ENCODE measurements at places on chromosomes 12 and 14.

GRCh38 chr12:32107359-32108267, 966 bp downstream of the BICD1 start:
- no peak for DNase-seq

- no peak for DNase-seq
Measured at GRCh38 chr12:26153421-26154154, 28.8 kb upstream of the BHLHE41 start.

DNA sequence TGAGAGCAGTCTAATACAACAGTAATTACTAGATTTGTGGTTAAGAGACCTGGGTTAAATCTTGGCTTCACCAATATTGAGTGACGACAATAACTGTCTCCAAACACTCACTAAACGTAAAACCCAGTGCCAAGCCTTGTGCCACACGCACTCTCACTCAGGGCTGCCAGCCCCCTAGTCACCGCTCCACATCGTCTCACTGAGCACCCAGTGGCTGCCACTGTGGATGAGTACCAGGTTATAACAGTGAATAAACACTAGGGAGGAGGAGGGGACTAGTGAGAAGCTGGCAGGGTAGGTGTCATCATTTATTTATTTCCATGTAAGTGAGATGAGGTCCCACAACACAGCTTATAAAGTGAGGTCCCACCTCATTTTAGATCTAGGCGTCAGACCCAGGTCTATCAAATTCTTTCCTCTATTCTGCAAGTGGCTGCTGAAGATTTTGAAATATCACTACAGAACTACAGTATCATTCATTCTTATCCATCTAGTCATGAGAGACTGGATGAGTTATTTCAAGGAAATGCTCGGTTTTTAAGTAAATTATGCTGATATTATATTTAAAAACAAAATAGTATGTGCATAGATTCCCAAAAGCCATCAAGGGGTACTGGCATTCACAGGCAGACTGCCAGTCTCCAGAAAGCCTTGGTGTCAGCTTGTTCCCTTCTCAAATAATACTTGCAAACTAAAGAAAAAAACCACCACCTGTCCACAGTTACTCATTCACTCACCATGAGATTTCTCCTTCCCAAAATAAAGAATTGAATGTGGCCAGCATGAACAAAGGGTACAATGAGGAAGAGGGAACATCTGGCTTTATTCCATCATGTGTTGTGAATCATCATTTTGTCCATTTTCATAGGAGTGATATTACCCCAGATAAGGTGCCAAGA, 84.0 kb downstream of the PTPN21 start:
- no peak for DNase-seq

DNA sequence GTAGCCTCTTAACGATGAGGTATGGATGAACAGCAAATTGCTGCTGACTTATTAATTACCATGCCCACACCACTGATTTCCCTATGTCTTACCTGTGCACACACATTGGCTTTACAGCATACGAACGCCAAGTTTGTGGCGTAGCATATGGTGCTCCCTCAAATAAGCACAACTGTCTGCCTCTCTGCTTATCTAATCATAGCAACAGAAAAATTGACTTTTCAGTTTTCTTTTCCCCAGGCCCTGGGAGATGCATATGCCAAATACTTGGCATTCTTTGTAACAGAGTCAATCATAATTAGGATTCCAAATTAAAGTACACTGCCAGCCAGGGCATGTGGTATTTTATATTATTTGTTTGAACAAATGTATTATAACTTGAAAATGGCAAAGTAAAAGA, 625.5 kb downstream of the DIO2 start:
- no peak for DNase-seq

GRCh38 chr12:71085575-71085974, 72.2 kb downstream of the TSPAN8 start:
- DNase-seq = no peak

DNA sequence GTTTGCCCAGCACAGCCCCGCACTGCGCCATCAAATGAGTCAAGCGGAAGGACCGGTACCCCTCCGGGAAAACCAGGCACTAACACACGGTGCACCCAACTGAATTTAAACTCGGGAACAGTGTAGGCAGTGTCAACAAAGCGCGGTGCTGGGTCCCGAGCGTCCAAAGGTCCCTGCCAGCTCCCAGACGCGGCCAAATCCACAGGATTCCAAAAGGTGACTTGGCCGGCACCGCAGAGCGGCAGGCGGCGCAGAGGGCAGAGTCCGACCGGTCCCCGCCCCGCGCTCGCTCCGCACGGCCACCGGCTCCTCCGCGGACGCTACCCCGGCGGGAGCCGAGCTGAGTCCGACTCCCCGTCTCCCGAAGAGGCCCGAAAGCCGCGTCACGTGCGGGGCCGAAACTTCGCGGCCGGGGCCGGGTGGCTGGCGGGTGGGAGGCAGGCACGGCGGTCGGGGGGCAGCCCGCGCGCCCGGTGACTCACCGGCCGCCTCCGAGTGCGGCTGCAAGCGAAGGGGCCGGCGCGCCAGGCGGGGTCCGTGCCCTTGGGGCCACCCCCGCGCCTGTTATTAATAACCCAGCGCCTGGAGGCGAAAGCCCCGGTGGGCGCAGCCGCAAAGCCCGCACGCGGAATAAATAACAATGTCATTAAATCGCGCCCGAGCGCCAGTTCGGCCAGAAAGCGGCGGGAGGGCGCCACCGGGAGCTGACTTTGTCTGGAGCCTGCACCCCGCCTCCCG, 863 bp downstream of the DENND5B start:
- DNase-seq = no peak

DNA sequence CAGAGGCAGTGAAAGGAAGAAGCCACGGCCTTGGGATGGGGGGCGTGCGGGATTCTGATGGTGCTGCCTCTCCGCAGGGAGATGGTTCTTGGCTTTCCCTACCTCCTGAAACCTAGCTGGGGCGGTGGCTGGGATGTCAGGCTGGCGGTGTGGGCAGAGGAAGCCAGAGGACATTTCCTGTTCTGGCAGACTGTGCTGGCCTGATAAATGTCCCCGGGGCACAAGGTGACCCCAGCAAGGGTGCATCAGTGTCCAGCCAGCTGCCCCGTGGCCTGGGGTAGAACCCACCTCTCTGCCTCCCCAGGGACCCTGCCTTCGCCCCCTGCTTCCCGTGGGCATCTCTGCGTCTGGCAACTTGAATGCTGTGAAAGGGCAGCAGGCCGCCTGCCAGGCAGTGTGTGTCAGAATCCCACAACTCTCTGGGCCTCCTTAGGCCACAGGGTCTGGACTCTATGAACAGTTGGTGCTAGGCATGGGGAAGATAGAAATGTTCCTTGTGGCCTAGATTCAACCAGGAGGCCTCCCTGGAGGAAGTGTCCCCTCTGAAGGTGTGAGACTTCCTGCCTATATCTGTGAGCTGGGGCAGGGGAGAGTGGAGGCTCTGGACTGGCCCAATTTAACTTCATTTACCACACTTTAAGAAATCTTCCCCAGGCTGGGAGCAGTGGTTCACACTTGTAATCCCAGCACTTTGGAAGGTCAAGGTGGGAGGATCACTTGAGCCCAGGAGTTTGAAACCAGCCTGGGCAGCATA, 4.9 kb downstream of the SH2B3 start:
- no peak for DNase-seq

DNA sequence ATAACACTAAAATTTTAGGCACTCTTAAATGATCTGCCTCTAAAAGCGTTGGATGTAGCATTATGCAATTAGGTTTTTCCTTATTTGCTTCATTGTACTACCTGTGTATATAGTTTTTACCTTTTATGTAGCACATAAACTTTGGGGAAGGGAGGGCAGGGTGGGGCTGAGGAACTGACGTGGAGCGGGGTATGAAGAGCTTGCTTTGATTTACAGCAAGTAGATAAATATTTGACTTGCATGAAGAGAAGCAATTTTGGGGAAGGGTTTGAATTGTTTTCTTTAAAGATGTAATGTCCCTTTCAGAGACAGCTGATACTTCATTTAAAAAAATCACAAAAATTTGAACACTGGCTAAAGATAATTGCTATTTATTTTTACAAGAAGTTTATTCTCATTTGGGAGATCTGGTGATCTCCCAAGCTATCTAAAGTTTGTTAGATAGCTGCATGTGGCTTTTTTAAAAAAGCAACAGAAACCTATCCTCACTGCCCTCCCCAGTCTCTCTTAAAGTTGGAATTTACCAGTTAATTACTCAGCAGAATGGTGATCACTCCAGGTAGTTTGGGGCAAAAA, 4.1 kb downstream of the CDKN1B start:
- no peak for DNase-seq

- DNase-seq = no peak
Measured at GRCh38 chr12:65067383-65067782, 53.7 kb downstream of the WIF1 start.

- no peak for DNase-seq
Measured at GRCh38 chr12:26465419-26466097, 270.2 kb downstream of the SSPN start.

GRCh38 chr12:115088328-115088994, 404.5 kb upstream of the TBX3 start:
- no peak for DNase-seq

DNA sequence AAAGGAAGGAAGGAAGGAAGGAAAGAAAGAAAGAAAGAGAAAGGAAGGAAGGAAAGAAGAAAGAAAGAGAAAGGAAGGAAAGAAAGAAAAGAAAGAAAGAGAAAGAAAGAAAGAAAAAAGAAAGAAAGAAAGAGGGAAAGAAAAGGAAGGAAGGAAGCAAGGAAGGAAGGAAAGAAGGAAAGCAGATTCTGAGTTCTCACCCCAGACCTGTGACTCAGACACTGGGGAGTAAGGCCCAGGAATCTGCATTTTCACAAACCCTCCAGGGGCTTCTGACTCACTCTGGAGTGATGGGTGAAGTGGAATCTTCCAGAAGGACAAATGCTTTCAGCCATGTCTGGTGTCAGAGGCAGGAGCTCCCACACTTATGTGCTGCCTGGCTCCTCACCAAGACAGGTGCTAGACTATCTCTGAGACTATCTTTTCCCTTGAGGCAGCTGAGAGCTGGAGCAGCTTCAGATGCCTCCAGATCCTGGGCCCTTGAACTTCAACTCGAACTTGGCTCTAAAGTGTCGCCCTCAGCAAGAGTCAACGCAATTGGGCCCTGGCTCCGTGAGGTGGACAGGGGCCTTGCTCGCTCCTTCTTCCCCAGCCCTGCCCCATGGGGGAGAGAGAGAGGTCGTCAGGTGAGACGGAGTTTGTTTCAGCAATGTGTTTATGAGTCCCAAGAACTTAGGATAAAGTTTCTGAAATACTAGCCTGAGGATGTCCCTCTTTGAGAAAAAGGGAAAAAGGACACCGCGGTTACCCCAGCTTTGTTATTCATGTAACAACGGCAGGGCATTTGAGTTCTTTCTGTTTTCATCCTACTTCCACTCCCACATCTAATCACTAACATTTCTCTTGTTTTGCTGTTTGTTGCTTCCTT, 19.8 kb upstream of the SCARB1 start:
- no peak for DNase-seq

- DNase-seq = no peak
Measured at GRCh38 chr12:102096855-102097254, 23.1 kb downstream of the NUP37 start.

DNA sequence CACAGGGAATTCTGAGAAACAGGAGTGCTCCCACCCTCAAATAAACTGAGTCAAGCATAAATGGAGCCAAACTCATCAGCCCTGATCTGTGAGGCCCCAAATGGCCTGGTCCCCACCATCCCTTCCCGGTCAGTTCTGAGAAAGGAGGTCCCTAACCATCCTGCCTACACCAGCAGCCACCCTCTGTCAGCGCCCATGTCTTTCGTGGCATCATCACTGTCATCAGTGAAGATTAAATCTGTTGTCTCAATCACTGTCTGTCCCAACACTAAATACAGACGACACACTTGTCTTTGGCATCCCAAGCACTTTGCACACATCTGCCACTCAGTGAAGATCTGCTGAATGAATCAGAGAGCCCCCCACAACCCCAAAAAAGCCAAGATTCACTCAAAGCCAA, 22.4 kb downstream of the VPS37B start:
- DNase-seq = no peak

DNA sequence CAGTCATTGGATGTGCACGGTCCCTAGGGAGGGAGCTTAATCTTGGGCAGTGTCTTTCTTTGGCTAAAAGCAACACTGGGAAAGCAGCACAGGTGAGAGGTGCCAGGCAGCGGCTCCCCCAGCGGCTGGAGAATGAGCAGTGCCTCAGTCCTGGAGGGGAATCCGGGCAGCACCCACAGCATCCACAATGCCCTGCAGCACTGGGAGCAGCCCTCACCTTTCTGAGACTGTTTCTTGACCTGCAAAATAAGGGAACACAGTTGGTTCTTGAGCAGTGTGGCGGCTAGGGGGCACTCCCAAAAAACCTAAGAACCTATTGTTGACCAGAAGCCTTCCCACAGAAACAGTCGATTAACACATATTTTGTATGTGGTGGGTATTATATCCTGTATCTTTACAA, 75.8 kb downstream of the SINHCAF start:
- no peak for DNase-seq

All from NCI-H510A (cell line).